Stimulated activated CD4-positive, alpha-beta T cell treated with anti-CD3 and anti-CD28 coated beads, Interleukin-1b, Interleukin-23, amount 100 ng/mL, for 1 hour (primary cell): ENCODE measurements at places on chromosomes 2 and 18.

DNA sequence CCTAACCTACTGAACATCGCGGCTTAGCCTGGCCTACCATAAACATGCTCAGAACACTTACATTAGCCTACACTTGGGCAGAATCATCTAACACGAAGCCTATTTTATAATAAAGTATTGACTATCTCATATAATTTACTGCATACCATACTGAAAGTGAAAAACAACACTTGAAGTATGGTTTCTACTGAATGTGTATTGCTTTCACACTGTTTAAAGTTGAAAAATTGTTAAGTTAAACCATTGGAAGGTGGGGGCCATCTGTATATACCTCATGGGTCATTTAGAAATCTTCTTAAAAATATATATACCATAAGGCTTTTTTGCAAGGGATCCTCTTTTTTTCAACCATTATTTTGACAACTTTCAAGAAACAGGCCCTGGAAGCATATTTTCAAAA is 16.5 kb downstream of the RNF149 start:
- no peak for DNase-seq

GRCh38 chr2:101408925-101409324 is 21.6 kb upstream of the CREG2 start:
- no peak for DNase-seq

DNA sequence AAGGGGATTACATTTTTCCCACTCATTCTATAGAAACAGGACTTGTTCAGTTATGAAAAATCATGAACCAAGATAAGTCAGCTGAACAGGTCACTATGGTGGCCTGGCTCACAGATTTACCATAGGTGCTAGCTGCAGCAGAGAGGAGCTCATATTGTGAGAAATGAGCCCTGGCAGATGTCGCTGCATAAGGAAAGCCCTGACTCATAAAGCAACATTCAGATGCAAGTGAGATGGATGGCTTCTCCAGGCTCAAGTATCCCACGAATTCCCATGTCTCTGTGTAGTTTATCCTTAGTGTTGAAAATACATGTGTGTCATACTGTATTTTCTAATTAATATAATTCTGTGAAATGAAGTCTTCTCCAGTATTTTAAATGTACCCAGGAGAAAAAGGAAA is 115.0 kb upstream of the LHCGR start:
- no peak for DNase-seq

DNA sequence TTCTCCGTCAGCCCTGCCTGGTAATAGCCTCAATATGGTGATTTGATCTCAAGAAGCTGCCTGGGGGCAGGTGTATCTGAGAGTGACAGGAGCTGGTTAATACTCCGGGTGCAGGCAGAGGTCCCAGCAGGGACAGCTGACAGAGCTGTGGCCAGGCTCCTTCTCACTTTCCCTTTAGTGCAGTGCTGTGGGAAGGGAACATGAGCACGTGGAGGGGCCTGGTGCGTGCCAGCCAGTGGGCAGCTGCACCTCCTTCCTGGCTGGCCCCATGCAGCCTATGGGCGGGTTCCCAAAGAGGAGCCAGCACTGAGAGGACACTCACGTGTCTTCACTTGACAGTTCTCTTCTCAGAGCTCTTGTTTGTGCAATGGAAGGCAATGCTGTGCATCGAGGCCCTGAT is 9.1 kb downstream of the CNNM4 start:
- DNase-seq = no peak

DNA sequence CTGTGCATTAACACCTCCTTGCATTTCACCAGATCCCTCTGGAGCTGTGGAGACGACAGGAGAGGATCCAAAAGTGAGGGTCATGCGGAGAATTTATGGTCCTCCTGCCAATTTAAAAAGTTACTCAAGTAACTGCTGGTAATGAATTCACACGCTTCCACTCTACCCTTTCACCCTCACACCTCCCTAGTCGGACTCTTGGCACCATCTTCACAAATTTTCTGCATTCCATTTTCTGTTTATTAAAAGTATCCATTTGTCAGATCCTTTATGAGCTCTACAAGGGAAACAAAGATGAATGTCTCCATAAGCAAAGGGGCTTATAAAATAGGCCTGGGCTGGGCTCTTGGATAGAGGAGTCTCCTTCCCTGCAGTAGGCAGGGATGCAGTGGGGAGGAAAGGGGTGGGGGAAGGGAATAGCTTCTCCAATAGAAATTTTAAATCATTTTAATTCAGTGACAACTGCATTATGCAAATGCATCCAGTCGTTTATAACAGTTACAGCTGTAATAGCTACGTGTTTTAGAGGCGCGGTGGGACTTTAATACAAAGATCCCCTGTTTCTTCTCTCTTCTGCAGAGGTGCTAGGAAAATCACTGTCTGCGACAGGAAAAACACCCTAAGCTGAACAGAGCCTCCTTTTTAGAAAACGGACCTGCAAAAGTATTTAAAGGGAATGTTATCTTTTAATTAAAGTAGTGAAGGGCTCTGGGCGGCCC is 132.2 kb downstream of the EPHA4 start:
- DNase-seq = no peak

- DNase-seq = no peak
These were observed 135.9 kb downstream of the ABCA12 start for GRCh38 chr2:215002500-215002899.

- DNase-seq = no peak
These were observed 35.6 kb downstream of the HDLBP start for GRCh38 chr2:241279828-241280227.

- no peak for DNase-seq
These were observed 55.2 kb downstream of the RASGRP3 start for GRCh38 chr2:33531549-33532059.

DNA sequence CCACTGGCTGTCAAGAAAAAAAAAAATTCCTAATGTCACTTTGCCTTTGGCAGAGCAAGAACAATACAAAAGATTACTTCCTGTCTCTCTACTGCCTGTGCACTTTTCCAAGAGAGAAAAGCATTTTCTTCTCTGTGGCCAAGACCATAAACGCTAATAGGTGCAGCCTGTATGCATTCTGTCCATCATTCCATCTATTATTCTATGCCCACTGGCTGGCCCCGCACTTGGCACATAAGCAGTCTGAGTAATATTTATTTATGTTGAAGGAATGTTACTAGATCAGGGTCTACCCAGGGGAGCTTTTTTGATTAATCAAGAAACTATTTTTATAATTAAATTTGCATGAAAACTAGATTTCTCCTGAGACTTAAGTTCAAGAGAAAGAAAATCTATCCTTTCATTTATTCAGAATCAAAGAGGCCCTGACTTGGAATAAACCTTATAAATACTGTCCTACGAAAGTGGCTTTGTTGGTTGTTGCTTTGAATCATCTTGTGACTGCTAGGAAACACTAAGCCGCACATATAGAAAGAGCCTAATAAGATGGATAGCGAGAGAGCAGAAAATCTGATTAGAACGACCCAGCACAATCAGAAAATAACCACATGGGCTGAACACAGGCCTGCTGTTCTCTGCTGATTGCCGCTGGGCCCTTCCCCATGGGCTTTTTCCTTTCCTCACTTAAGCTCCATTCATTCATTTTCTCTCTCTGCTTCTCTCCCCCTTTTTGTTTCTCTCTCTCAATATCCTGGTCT is 59.4 kb downstream of the MMADHC start:
- no peak for DNase-seq
